Smooth muscle cell of the umbilical artery (primary cell): ENCODE measurements at places on chromosomes 5 and 9. TPM values are rescaled to one million over a fixed set of nuclear protein-coding genes. Genes with fewer than 3 reads are reported as not detected.

HBEGF gene
- 7.4 and 27.0 TPM in 2 replicates for total RNA-seq

OCLN gene
- total RNA-seq = 0.59 and 0.74 TPM in 2 replicates

PCDHGA3 gene
- total RNA-seq = 1.6 and 2.1 TPM in 2 replicates

RFESD gene
- 0.59 and 1.7 TPM in 2 replicates for total RNA-seq

SPOCK1 gene
- 587 and 651 TPM in 2 replicates for total RNA-seq

PAPPA gene
- 211 and 268 TPM in 2 replicates for total RNA-seq

PCDHGA12 gene
- total RNA-seq = 16.3 and 33.7 TPM in 2 replicates

HINT2 gene
- total RNA-seq = 7.5 and 11.9 TPM in 2 replicates

TMED7 gene
- total RNA-seq = 212 and 279 TPM in 2 replicates

LPAR1 gene
- 45.7 and 82.0 TPM in 2 replicates for total RNA-seq

RETREG1 gene
- 0.83 and 1.2 TPM in 2 replicates for total RNA-seq

INSL4 gene
- not detected in 2 replicates for total RNA-seq

MLLT3 gene
- 19.4 and 25.8 TPM in 2 replicates for total RNA-seq

IFNK gene
- total RNA-seq = not detected in 2 replicates

ARHGEF37 gene
- 0.30 and 0.32 TPM in 2 replicates for total RNA-seq

LTC4S gene
- 0.59 and 1.0 TPM in 2 replicates for total RNA-seq

PDE8B gene
- total RNA-seq = not detected in 2 replicates

SLC6A18 gene
- not detected in 2 replicates for total RNA-seq

FOXD4 gene
- under 0.01 and 0.09 TPM in 2 replicates for total RNA-seq

OLFM1 gene
- total RNA-seq = 2.4 and 2.9 TPM in 2 replicates

TAL2 gene
- total RNA-seq = not detected in 2 replicates

PCA3 gene
- not detected in 2 replicates for total RNA-seq

FAM221B gene
- not detected in 2 replicates for total RNA-seq

SPINK13 gene
- not detected in 2 replicates for total RNA-seq

CARD6 gene
- total RNA-seq = 2.0 and 4.2 TPM in 2 replicates

THBS4 gene
- 0.28 and 0.30 TPM in 2 replicates for total RNA-seq

NRARP gene
- 0.18 and 0.30 TPM in 2 replicates for total RNA-seq

EIF4E1B gene
- total RNA-seq = not detected in 2 replicates

MSANTD3 gene
- 51.7 and 60.5 TPM in 2 replicates for total RNA-seq

OR13F1 gene
- not detected in 2 replicates for total RNA-seq

TMED9 gene
- total RNA-seq = 354 and 386 TPM in 2 replicates

GRXCR2 gene
- not detected in 2 replicates for total RNA-seq

IFNA21 gene
- total RNA-seq = not detected in 2 replicates

FRRS1L gene
- total RNA-seq = under 0.01 and 0.28 TPM in 2 replicates

CA9 gene
- total RNA-seq = 3.6 and 8.1 TPM in 2 replicates

NR6A1 gene
- under 0.01 and 1.2 TPM in 2 replicates for total RNA-seq

SPATA9 gene
- 0.30 and 0.46 TPM in 2 replicates for total RNA-seq

IFNE gene
- total RNA-seq = 25.8 and 61.8 TPM in 2 replicates

BTNL8 gene
- total RNA-seq = not detected in 2 replicates

KIAA1958 gene
- 0.89 and 2.1 TPM in 2 replicates for total RNA-seq

NAIP gene
- total RNA-seq = 1.2 and 5.2 TPM in 2 replicates

GABRA6 gene
- not detected in 2 replicates for total RNA-seq

LECT2 gene
- total RNA-seq = not detected in 2 replicates

FSTL4 gene
- total RNA-seq = not detected in 2 replicates

PHF24 gene
- total RNA-seq = 0.05 and 0.30 TPM in 2 replicates

EPB41L4A gene
- total RNA-seq = 0.89 and 3.2 TPM in 2 replicates

RAB3C gene
- not detected in 2 replicates for total RNA-seq

ZNF300 gene
- 5.0 and 7.4 TPM in 2 replicates for total RNA-seq

PLCXD3 gene
- total RNA-seq = under 0.01 and 0.05 TPM in 2 replicates

PCDHA13 gene
- 0.09 TPM in 1 of 2 replicates, not detected in the other for total RNA-seq

RLN1 gene
- total RNA-seq = not detected in 2 replicates

PRRC2B gene
- total RNA-seq = 53.7 and 153 TPM in 2 replicates

RNF183 gene
- total RNA-seq = not detected in 2 replicates

ADAMTS12 gene
- 73.0 and 179 TPM in 2 replicates for total RNA-seq

GABRA1 gene
- total RNA-seq = 0.30 TPM in 1 of 2 replicates, not detected in the other

PRR7 gene
- 6.2 and 9.5 TPM in 2 replicates for total RNA-seq

PRDM9 gene
- not detected in 2 replicates for total RNA-seq

ANKDD1B gene
- 1.5 and 1.6 TPM in 2 replicates for total RNA-seq

P4HA2 gene
- 756 and 933 TPM in 2 replicates for total RNA-seq
